Effector memory CD4-positive, alpha-beta T cell (primary cell): ENCODE measurements at places on chromosomes 11 and 22.

DNA sequence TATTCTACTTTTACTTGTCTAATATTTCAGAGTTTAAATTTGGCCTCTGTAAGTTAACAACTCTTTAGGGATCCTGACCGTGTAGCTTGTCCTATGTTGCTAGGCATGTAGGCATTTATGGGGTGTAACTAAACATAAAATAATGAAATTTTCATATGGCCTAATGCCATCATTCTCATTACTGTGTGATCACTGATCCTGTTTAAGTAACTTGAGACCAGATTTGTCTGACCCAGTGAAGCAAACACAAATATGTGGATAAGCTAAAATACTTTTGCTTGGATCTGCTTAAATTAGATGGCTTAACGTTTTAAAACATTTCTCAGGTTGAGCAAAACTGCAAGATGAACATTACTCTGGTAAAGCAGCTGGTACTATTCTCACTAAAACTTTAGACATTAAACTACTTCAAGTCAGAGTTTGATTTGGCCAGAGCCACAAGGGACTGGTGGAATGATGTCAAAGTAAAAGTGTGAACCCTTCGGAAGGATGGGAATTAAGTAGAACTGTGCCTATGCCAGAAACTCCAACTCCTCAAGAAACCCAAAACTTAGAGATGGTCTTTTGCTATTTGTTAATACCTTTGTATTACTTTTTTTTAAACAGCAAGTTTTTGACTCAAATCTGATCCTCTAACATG is 12.5 kb downstream of the QSER1 start:
- no peak for DNase-seq

GRCh38 chr11:68090706-68091105 is 30.5 kb downstream of the CHKA start:
- DNase-seq: no peak

DNA sequence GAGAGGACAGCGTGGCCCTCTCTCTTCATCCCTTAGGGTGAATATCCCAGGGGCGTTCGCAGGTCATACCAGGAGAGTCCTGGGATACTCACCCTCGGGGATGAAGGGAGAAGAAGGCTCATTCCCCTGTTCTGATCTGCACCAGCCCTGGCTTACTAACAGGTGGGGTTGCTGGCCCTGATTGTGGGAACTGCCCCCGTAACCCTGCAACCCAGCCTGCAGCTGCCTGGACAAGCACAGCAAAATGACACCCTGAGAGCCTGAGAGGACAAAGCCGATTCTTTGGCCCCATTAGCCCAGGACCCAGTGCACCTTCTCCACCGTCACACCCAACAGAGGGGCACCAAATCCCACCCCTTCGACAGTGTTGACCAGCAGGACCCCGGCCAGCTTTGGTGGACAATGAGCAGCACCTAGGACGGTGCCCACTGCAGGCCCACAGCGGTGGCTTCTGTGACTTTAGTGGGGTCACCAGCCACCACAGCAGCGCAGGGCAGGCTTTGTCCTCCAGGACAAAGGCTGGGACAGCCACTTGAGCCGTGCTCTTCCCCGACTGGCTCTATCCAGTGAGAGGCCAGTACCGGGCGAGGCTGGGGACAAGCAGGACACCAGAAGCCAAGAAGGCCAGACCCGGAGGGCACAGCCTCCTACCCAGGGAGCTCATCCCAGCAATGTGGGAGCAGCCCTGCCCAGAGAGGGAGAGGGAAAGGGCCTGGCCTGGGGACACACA is 98.5 kb upstream of the RTL6 start:
- no peak for DNase-seq

GRCh38 chr11:69216647-69217051 is 60.9 kb downstream of the SMIM38 start:
- no peak for DNase-seq

DNA sequence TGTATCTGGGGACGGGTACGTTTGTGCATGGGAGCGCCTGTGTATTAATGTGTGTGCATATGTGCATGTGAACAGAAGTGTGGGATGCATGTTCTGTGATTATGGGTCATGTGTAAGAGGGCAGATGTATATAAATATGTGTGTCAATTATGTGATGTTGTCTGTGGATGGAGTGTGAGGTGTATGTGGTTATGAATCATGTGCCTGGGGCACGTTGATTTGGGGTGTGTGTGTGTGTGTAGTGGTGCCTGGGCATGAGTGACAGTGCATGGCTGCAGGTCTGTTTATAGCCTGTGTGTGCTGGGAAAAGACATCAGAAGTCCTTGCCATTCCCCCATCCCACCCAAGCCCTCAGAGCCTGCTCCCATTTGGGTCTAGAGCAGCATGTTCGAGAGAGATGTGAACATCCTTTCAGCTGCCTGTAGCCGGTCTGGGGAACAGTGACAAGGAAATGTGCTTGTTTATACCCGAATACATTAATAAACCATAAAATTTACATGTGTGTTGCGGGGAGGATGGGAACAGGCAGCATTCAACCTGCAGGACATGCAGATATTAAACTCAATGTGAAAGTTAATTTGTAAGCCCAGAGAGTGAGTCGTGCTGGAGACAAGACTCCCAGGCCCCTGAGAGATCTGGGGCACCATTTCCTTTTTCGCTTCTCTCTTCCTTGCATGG is 129.0 kb downstream of the NECTIN1 start:
- no peak for DNase-seq

GRCh38 chr11:75879737-75880136 is 64.7 kb downstream of the UVRAG start:
- no peak for DNase-seq

GRCh38 chr11:20260307-20260706 is 100.0 kb upstream of the DBX1 start:
- no peak for DNase-seq

- DNase-seq: no peak
Measured at GRCh38 chr11:19382131-19382611, 141.4 kb upstream of the E2F8 start.

- no peak for DNase-seq
Measured at GRCh38 chr22:41919357-41920224, 4.7 kb upstream of the SHISA8 start.

- DNase-seq: no peak
Measured at GRCh38 chr11:70420008-70420464, 21.7 kb downstream of the CTTN start.
